ENCODE measurements at places on chromosomes 5 and 9.

- no peak for DNase-seq
Observed at GRCh38 chr5:32278406-32278805, 34.3 kb downstream of the MTMR12 start.

DNA sequence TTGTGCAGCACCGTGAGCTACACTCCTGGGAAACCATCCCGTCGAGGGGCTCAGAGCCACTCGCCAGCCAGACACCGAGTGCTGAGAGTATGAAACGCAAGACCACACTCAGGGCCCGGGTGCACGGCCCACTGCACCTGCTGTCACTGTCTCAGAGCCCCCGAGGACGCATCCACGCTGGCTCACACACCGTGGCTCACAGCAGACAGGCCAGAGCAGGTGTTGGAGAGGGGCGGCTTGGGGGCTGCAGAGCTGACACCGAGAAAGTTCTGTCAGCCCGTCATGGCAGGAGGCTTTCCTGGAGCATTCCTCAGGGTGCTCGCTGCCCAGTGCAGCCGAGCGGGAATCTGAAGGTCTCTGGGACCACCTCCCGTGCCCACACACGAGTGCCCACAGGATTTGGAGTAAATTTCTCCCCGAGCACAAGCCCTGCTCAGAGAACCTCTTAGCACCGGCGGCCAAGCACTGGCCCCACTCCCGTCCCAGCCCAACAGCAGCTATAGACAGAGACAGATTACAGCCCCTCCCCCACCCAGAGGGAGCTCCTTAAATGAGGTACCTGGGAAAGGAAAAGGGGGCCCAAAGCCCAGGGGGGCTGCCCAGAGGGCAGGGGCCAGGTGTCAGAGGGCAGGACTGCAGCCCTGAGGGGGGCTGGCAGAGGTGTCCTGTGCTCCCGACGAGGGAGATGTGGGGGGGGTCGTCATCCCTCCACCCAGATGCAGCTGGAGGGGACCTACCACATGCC lies 56.0 kb upstream of the SARDH start:
- DNase-seq: no peak

- DNase-seq: no peak
Observed at GRCh38 chr9:79889369-79889768, 317.6 kb downstream of the TLE4 start.

GRCh38 chr5:126015235-126016181 lies 407.7 kb upstream of the GRAMD2B start:
- DNase-seq: peak; percentile 56

DNA sequence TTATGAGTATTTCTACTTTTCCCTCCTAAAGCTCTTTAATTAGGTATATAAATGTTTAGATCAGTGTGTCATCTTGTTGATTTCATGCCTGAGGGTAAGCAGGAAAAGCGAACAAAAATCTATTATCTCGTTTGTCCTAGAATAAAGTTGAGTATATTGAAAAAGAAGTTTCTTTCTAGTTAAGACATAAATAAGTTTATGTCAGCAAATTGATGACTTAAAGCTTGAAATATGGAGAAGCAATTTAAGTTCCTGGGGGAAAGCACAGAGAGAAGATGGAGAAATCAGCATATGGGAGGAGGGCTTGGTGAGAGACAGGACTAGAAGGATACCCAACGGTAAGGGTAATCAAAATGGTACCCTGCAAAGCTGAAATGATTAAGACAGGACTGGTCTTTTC lies 813.4 kb downstream of the MTRR start:
- no peak for DNase-seq

DNA sequence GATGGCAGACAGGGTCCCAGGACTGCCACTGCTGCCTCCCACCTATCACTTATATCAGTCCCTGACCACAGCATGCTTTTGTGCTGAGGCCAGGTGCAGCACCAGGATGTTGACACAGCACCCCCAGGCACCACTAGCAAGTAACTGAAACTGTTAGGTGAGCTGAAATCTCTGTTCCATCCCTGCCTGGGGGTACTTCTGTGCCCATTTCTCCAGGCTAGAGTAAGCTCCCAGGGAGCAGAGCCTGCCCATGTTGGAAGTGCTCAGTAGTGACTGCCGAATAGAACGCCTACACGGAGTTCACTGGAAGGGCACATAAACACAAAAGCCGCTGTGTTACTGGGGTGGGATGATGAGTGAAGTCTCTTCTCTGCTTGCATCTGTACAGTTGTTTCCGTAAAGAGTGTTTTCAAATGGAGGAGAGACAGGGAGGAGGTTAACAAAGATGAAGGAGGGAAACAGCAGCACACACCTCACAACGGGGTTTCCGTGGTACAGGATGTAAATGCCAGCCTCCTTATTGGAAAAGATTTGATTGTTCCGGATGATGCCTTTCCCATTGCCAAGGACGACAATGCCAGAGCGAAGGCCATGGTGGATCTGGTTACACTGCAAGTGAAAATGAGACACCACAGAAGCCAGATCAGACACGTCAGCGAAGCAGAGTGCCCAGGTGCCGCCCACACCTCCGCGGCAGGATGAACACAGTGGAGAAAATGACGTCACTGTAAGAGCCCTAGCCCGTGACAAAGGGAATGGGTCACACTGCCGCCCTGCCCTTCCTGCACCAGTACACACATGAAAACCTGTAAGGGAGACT lies 43.1 kb downstream of the POLR1E start:
- DNase-seq: no peak

DNA sequence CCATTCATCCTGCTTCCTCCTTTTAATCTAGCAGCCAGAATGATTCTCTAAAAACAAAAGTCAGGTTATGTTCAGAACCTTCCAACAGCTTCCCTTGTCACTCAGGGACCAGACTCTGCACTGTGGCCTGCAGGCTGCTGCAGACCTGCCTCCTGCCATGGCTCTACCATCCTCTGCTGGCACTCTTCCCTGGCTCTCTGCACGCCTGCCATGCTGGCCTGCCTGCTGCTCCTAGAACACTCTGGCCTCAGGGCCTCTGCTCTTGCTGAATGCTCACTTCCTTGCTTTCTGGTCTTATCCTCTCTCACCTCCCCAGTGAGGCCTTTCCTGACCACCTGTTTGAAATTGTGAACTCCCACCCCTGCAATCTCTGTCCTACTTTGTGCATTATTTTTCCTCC lies 149.4 kb downstream of the CD180 start:
- peak; percentile 24 for DNase-seq

DNA sequence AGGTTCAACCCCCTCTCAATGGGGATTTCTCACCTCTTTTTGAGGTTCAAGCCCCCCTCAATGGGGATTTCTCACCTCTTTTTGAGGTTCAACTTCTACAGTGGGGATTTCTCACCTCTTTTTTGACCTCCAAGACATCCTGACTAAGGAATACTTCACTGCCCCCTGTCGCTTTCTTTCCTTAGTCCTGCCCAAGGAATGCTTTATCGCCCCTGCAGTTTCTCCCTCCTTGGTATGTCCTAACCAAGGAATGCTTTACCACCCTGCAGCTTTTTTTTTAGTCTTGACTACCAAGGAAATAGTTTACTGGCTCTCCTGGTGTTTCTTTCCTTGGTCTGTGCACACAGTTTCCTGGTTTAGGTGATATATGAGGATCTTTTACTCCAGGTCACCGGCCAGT lies 9.6 kb upstream of the IRGM start:
- no peak for DNase-seq

DNA sequence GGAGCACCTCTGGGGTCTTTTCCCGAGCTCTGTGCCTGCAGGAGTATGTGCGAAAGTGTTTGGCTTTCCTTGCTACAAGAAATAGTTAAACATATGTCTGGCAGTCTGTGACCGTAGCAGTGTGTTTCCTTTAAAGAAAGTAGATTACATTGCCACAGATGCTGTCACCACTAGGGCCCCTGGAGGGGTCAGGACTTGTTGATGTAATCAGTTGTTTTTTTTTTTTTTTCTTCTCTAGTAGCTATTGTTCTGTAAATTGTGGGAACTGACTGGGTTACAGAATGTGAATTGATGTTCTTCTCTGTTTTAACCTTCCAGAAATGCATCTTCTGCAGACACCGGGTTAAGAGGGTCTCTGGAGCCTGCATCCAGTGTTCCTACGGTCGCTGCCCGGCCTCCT lies 345.6 kb downstream of the KDM4C start:
- DNase-seq: no peak

- no peak for DNase-seq
Observed at GRCh38 chr5:1888541-1889251, 6.0 kb upstream of the IRX4 start.

DNA sequence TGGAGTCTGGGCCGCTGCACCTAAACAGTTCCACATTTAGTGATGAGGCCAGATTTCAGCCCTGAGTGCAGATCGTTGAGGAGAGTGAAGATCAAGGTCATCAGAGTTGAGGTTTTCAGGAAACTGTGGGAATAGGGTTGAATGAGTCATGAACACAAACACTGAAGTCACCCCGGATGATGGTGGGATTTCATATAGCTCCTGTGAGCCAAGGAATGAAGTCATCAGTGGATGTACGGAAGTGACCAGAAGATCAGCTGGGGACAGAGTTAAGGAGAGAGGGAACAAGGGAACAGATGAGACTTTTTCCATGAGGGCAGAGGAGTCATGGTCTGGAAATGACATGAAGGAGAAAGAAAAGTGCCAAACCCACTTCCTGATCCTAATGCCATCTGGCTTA lies 36.5 kb downstream of the PALM2AKAP2 start:
- DNase-seq: no peak

- no peak for DNase-seq
Observed at GRCh38 chr5:155952486-155953089, 374.4 kb upstream of the SGCD start.

GRCh38 chr5:134527156-134527960 lies 1.9 kb downstream of the JADE2 start:
- peak; percentile 66 for DNase-seq

DNA sequence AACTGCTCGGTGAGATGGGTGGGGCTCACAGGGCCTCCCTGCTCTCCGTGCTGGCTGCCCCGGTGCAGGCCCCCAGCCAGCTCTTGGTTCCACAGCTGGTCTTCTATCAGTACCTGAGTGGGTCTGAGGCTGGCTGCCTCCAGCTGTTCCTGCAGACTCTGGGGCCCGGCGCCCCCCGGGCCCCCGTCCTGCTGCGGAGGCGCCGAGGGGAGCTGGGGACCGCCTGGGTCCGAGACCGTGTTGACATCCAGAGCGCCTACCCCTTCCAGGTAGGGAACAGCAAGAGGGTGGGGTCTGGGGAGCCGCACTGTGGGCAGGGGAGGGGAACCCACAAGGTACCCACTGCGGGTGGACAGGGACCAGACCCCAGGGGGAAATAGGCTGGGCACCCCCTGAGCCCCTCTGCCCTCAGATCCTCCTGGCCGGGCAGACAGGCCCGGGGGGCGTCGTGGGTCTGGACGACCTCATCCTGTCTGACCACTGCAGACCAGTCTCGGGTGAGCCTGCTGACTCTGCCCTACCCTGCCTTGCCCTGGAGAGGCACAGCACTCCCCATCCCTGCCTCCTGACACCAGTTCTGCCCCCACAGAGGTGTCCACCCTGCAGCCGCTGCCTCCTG lies 2.8 kb downstream of the MAMDC4 start:
- no peak for DNase-seq

- DNase-seq: no peak
Observed at GRCh38 chr5:126267438-126267837, 155.8 kb upstream of the GRAMD2B start.

DNA sequence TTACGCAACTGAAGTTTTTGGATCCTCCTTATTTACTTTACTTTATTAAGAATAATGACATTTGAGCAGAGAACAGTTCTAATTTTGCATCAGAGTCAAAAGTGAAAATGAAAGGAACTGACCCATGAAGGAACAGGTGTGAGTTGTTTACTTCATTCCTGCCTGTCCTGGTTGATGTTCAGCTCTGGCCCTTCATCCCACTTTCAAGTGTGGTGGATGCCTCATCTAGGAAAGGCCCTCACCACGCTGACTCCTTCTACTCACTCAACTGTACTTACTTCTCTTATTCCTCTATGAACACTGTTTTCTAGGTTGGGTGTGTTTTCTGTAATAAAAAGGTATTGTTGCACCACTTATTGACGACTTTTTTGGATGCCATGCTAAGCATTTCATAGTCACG lies 61.8 kb upstream of the PLEKHG4B start:
- DNase-seq: no peak

DNA sequence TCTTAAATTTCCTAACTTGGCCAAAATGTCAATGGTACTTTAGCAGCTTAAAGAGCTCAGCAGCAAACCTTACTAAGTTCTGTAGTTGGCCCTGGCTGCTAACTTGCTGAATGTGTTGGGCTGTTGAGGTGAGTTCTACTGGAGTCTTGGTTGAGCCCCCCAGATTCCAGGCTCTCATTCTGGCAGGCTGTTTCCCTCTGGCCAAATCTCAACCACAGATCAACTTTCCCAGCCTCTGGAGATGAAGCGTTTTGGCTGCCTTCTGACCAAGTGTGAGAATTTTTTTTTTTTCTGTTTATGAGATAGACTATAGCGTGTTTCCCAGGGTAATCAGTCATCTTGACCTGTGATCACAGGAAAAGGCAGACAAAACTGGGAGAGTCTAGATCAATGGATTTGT lies 343.7 kb downstream of the EBF1 start:
- no peak for DNase-seq

- DNase-seq: peak; percentile 4
Observed at GRCh38 chr5:139903795-139904565, 108.4 kb downstream of the PSD2 start.

- DNase-seq: no peak
Observed at GRCh38 chr9:132842124-132843044, 35.7 kb downstream of the AK8 start.

GRCh38 chr9:121289026-121289771 lies 21.2 kb downstream of the GSN start:
- no peak for DNase-seq

DNA sequence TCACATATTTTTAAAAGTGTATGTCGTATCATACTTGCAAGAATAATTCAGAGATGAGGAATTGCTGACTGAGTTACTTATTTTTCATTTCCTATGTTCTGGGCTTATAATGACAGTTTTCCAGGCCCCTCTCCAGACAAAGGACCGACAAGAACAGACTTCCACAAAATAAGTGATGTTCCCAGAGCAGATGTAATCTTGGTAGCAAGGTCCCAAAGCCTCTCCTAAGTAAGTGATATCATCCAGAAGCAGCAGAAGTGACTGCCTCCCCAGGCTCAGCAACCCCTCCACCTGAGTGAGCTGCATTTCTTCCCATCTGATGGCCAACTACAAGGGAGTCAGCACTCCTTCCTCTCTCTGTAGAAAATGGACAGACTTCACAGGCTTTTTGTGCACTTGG lies 57.1 kb downstream of the SEMA6A start:
- DNase-seq: no peak

DNA sequence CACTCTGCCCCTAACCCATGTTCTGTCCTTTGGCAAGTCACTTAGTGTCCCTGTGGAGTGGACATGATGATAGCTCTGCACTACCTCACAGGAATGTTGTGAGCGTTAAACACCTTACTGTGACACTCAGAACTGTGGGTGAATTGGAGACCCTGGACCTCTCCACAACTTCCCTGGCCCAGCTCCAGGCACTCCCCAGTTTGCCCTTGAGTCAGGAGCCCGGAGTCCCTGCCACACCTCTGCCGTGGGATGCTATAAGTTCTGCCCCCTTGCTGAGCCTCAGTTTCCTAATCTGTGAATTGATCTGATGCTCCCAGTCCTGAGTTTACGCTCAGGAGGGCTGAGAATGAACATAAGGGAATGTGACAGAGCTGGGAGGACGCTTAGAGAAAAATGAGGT lies 34.4 kb downstream of the GSN start:
- no peak for DNase-seq

All from NCI-H1694 (cell line).